ENCODE measurements at places on chromosomes 7 and 10. TPM values are rescaled to one million over a fixed set of nuclear protein-coding genes. Genes with fewer than 3 reads are reported as not detected.

Gene SRGN
- total RNA-seq, result 66.7 TPM

Gene OR2A42
- 0.16 TPM for total RNA-seq

DNA sequence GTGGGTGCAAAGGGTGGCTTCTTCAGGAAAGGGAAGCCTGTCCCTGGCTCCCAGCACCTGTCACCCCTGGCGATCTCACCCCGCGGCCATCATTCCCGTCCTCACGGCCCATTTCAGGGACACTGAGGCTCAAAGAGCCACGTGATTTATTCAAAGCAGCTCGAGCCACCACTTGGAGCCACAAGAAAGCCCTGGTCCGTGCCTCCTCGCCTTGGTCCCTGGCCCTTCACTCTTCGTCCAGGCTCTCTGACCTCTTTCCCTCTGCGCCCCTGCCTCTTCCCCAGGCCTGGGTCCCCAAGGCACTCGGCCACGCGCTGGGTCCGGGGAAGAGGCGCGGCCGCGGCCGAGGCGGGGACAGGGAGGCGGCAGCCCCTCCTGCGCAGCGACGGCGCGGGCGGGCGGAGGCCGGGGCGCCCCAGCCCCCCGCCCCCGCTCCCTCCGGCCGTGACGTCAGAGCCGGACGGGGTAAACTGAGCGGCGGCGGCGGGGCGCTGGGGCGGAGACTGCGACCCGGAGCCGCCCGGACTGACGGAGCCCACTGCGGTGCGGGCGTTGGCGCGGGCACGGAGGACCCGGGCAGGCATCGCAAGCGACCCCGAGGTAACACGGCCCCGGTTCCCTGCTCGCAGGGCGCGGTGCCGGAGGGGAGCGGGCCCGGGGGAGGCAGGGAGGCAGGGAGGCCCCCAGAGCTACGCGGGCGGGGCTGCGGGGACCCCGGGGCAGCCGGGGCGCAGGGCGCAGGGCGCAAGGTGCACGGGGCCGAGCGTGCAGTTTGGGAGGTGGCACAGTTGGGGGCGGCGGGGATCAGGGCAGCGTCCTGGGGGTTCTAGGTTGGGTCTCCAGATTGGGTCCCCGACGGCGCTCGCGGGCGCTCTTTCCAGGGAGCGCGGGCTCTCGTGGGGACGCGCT, at the start of gene SLC18A2:
Gene SLC18A2, plus strand, starts transcription at position 494 of the 909 bp plus-strand sequence. CDS start 580 bp downstream, outside the sequence.
- no peak for ATAC-seq
- no peak within 1 kb of the TSS for H3K27ac ChIP-seq
- peaks cover 89% of the 10 kb centered on the region for H3K27me3 ChIP-seq

DNA sequence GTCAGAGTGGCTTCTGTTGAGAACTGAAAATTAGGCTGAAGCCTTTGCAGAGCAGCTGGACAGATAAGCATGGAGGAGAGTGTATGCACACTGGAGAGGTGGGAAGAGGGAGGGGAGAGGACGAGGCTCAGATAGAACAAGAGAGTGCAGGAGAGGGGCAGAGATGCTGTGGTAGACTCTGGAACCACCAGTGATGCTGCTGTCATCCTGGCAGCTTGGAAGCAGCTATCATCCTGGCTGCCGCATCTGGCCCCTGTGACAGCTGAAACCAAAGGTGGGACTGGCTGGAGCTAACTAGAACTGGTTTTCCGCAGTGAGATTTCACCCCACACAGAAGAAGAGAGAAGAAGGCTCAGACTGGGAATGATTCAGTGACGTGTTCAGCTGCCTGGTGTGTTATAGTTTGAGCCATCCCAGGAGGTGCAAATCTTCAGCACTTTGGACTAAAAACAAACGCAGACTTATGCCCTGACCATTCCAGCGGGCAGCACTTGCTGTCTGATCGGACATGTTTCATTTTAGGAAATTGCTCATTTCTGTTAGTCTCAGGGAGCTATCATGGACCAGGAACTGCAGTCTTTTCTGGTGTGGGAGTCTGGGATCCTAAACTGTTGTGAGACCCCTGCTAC, 38.4 kb downstream of the EEPD1 start:
- no peaks in the 10 kb centered on the region for H3K36me3 ChIP-seq
- H3K27me3 ChIP-seq, result no peaks in the 10 kb centered on the region
- H3K27ac ChIP-seq, result no peak overlapping the region
- H3K4me3 ChIP-seq, result no peak overlapping the region
- no peak for ATAC-seq

DNA sequence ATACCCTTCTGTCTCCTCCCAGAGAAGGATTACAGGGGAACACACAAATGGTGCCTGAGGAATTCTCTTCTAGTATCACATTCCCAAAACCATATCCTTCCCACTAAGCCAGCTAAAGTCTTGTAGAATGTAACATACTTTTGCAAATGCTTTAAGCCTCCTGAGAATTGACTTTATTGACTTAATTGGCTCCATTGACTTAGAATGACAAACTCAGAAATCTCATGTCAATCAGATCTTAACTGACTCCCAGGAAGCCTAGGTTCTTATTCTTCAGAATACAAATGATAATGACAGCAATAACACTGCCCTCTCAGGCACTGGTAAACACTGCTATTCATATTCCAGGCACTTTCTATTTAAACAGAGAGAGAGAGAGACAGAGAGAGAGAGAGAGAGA, 356.9 kb upstream of the PRKCQ start:
- no peaks in the 10 kb centered on the region for H3K27me3 ChIP-seq
- no peak overlapping the region for H3K4me3 ChIP-seq
- H3K36me3 ChIP-seq, result no peaks in the 10 kb centered on the region
- H3K4me1 ChIP-seq, result no peaks in the 10 kb centered on the region

GRCh38 chr10:54368984-54369383, 432.0 kb downstream of the PCDH15 start:
- no peak overlapping the region for H3K4me3 ChIP-seq
- H3K27me3 ChIP-seq, result no peaks in the 10 kb centered on the region
- H3K27ac ChIP-seq, result no peak overlapping the region
- H3K4me1 ChIP-seq, result no peaks in the 10 kb centered on the region
